Aorta (tissue), 5 donors: ENCODE measurements at places on chromosomes 5 and 9.

DNA sequence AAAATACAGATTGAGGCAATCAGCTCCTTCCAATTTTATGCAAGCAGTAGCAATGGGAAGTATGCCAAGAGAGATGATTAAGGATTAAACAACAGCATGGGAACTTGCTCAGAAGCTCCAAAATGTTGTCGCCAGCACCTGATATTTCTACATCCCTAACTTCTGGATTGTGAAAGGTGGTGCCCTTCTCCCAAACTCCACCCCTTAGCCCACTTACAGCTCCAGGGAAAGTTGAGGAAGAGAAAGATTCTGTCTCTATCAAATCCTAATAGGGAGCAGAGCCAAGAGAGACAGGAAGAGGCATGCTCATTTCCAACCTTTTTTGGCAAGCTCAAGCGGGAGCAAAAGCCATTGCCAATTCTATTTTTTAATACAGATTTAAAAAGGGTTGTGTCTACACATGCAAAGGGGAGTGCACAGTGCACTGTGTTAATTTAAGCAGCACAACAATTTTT lies 92.4 kb upstream of the NR3C1 start:
- DNase-seq, result no peak

GRCh38 chr5:179879003-179879689 lies 20.5 kb upstream of the MRNIP start:
- DNase-seq, result no peak

- DNase-seq, result no peak
Observed at GRCh38 chr9:95620314-95620713, 103.5 kb upstream of the PTCH1 start.

- DNase-seq, result no peak
Observed at GRCh38 chr5:60356745-60357144, 343.2 kb downstream of the DEPDC1B start.

DNA sequence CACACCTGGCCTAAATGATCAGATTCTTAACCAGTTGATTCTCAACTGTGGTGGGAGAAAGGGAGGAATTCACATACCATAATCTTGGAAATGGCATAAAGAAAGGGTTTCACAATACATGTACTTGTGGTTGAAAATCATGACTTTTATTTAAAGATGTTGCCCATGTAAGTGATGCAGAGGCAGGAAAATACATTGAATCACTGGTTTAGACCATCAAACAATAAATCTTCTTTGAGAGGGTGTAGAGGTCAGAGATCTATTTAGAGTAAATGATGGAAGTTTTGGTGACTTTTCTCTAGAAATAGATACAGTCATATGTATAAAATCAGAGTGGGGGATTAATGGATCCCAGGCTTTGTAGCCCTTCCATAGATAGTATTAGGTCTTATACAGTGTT lies 15.4 kb downstream of the NDUFS4 start:
- DNase-seq, result no peak

- peak; percentile 89 for DNase-seq
Observed at GRCh38 chr5:57692582-57693487, 210.2 kb upstream of the ACTBL2 start.

GRCh38 chr9:113311961-113312360 lies 8.8 kb upstream of the RNF183 start:
- no peak for DNase-seq

- DNase-seq, result peak; percentile 33
Observed at GRCh38 chr9:38004809-38005560, 64.0 kb downstream of the SHB start.

DNA sequence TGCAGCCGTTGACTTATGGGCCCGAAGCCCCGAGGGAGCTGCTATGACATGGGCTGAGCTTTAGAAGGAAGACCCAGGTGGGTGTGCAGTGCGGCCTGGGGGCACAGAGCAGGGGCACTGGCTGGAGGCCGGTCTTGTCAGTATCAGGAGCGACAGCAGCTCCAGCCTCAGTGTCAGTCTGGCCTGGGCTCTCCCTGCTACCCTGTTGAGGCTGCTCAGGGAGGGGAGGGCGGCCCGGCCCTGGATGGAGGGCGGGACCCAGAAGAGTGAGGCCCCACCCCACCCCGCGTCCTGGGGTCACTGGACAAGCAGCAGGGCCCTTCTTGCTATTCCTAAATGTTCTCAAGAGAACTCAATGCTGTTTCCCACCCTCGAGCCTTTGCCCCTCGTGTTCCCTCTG lies 18.0 kb downstream of the GFI1B start:
- no peak for DNase-seq

DNA sequence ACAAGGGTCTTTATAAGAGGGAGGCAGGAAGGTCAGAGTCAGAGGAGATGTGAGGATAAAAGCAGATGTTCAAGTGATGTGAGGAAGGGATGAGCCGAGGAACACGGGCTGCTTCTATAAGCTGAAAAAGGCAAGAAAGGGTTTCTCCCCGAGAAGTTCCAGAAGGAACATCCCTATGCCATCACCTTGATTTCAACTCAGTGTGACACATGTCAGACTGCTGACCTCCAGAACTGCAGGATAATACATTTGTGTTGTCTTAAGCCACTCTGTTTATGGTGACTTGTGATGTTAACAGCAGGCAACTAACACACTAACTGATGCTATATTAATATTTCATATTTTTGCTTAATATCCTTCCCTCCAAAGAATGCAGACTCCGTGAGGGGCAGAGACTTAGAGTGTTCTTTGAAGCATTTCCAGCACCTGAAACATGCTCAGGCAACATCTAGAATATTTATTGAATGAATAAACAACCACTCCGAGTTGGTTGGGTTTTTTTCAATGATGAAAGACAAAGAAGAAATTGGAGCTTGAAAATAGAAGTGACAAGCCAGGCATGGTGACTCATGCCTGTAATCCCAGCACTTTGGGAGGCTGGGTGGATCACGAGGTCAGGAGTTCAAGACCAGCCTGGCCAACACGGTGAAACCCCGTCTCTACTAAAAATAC lies 77.6 kb upstream of the ADRA1B start:
- DNase-seq, result no peak

- DNase-seq, result no peak
Observed at GRCh38 chr9:117681888-117682287, 22.3 kb upstream of the TLR4 start.

DNA sequence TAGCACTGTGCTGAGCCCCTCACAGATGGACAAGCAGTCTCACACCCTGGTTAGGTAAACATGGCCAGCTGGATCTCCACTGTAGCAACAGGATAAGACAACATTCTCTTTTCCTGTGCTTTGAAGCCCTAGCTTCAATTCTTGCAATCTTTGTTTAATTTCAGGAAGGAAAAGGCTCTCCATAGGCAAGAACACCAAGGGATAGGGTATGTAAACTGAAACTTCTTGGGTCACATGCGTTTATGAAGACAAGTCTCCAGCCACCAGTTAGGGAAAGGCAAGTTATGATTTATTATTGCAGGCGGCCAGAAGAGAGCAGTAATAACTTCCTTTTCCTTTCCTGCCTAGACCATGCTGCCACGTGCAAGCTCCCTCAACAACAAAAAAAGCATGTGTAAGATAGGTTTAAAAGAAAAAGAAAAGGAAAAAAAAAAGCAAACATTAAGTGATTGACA lies 50.1 kb upstream of the POU5F2 start:
- DNase-seq, result no peak

GRCh38 chr9:137524161-137524980 lies 25.8 kb downstream of the PNPLA7 start:
- DNase-seq, result no peak

- DNase-seq, result no peak
Observed at GRCh38 chr5:159905496-159905895, 10.8 kb upstream of the ADRA1B start.

- peak; percentile 35 for DNase-seq
Observed at GRCh38 chr9:126697330-126697729, 83.6 kb downstream of the LMX1B start.

DNA sequence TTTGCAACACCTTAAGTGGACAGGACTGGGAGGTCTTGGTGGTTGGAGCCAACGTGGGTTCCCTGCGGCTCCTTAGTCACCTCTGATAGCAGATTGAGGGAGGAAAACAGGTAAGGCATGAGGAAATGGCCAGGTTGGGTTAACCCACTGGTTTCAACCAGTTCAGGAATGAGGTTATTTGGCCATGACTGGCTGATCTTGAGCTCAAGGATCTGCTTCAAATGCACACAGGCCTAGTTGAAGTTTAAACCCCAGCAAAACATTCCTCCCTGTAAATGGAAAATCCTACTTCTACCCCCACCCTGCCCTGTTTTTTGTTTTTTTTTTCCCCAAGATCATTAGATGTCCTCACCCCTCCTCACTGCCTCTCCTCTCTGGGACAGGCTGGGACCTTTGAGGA lies 3.2 kb upstream of the NUP214 start:
- no peak for DNase-seq

DNA sequence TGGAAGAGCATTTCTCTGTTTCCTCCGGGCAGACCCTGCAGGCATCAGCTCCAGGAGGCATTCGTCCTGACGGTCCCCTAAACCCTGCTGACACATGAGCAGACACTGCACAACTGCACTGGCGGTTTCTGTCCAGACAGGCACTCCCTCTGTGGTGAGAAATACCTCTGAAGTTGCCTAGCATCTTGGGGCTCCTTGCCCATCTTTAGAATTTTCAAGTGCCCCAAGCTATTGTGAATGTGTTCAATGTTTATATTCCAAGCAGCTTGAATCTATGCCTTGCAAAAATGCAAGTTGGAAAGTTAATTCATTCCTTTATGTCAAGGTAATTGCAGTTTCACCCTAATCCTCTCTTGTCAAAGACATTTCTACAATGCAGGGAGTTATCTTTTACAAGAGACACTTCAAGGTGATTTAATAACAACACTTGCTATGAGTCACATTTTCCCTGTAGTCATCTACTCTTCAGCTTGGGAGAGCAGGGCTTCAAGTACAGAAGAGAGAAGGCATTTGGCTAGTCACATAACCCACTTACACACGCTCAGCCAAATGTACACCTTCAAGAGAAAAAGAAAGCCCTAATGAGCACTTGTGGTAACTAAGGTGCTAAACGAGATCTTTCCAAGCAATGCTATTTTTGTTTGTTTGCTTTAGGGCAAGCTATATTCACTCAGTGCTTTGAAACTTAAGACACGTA lies 302.5 kb downstream of the MLLT3 start:
- DNase-seq, result no peak

GRCh38 chr5:75536694-75537360 lies 25.1 kb downstream of the POLK start:
- no peak for DNase-seq

DNA sequence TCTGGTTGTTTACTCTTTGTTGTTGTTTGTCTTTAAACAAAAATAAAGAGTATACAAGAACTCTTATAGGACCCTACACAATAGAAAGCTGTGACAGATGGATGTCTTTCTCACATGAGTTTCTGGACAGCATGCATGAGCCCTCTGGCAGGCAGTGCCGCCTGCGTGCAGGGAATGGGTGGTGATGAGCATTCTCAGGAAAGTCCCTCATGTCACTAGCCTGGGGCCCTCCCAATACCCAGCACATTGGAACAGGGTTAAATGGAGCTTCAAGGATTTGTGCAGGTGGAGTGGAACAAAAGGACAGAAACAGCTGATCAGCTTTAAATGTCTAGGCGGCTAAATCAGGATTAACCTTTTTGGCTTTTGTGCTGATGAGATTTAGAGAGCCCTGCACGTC lies 181.0 kb upstream of the CD180 start:
- DNase-seq, result no peak

GRCh38 chr5:109767997-109768396 lies 78.3 kb downstream of the MAN2A1 start:
- no peak for DNase-seq

DNA sequence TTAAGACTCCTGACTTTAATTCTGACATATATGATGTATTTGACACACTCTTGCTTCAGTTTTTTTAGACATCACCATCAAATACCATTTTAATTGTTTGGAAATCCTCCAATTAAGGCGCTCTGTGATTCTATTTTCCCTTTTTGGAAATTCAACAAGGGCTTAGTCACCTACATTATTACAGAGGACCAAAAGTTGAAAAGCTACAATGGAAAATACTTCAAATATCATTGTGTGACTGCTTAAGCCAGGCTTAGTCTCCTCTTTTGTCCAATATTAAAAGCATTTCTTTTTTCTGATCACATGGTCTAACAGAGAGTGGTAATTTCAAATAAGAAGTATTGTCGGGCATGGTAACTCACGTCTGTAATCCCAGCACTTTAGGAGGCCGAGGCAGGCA lies 160.3 kb downstream of the CEMIP2 start:
- DNase-seq, result no peak

- DNase-seq, result no peak
Observed at GRCh38 chr9:87872079-87872624, 10.5 kb upstream of the SPATA31E1 start.

DNA sequence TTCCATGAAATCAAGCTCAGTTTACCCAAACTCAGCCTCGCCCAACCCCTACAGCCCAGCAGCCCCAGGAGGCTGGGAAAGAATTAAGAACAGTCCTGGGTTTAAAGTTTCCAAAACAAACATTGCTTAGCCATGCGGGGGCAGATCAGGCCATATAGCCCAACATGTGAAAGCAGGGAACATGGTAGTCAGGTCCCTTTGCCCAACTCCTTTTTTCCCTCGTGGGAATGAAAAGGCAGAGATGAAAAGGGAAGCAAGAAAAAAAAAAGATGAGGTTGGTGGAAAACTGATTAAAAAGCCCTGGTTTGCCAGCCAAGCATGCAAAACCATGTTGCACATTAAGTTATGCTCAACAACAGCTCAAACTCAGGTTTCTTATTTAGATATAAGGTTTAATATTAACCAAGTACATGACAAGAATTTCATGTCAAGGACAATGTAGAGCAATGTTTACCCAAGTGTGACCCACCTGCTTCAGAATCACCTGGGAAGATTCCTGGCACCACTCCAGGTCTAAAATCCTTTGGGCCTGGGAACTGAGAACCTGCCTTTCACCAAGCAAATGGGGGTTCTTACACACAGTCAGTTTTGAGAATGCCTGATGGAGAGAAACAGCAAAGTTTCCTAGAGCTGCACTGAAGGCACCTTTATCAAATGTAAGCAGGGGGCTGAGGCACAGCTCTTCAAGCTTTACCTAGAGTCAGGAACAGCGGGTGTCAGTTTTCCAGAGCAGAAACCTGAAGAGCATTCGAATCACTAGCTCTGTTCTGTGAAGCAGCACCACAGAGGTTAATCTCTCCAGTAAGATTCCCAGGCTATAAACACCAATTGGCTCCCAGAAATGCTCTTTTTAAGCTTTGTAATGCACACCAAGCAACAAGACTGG lies 1.7 kb downstream of the FREM1 start:
- DNase-seq, result no peak

DNA sequence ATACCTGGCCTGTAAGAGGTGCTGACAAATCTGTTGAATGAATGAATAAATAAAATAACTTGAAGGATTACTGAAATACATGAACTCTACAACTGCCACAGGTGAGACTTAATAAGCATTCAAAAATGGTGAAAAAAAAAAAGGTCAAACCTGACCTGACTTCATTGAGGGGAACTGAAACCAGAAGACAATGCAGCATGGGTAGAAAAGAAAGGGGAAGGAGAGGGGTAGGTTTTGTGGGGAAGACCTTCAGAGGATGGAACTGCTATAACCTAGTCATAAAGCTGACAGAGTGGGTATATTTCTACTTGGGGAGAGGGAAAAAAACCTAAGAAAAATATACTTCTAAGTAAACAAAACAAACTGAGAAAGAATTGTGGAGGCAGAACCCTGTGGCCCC lies 56.6 kb downstream of the RASEF start:
- no peak for DNase-seq

- peak; percentile 62 for DNase-seq
Observed at GRCh38 chr5:172549696-172550095, 91.4 kb upstream of the NEURL1B start.
